Stimulated activated naive CD4-positive, alpha-beta T cell treated with Interleukin-2 at 50 U/mL for 16 hours (primary cell): ENCODE measurements at places on chromosomes 2 and 18.

- no peak for DNase-seq
Measured at GRCh38 chr2:227713291-227713690, 4.5 kb downstream of the SLC19A3 start.

- no peak for DNase-seq
Measured at GRCh38 chr2:151315381-151315903, 26.0 kb upstream of the NMI start.

DNA sequence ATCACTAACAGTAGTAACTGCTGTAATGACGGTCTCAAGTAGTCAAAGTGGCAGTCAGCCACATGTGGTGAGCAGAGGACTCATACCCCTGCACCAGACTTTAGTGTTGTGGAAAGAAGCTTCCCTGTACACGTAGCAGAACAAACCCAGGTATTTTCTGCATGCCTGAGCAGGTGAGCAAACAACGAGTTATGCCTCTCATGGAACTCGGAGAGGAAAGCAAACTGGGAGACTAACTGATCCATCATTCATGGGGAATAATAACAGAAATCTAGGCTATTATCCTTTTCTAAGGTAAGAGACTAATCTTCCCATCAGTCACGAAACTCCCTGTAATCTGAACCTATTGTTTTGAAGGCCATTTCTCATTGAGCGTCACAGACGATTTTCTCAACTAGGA is 1495.2 kb upstream of the NXPH2 start:
- DNase-seq: no peak

- DNase-seq: no peak
Measured at GRCh38 chr18:74622072-74622471, 24.4 kb downstream of the ZNF407 start.

DNA sequence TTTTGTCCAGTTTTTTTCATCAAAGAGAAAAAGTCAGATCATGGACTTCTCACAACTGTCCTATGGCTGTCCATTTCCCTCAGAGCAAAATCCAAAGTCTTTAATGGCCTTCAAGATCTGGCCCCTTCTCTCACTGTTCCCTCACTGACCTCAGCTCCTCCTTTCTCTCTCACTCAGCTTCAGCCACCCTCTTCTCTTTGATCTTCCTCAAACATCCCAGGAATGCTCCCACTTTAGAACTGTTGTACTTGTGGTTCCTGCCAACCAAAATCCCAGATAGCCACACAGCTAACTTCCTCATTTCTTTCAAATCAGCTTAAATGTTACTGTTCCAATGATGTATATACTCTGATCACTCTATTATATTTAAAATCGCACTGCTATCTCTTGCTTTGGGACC is 82.9 kb downstream of the NUP35 start:
- no peak for DNase-seq

GRCh38 chr18:43303376-43303775 is 26.1 kb upstream of the SYT4 start:
- DNase-seq: no peak

DNA sequence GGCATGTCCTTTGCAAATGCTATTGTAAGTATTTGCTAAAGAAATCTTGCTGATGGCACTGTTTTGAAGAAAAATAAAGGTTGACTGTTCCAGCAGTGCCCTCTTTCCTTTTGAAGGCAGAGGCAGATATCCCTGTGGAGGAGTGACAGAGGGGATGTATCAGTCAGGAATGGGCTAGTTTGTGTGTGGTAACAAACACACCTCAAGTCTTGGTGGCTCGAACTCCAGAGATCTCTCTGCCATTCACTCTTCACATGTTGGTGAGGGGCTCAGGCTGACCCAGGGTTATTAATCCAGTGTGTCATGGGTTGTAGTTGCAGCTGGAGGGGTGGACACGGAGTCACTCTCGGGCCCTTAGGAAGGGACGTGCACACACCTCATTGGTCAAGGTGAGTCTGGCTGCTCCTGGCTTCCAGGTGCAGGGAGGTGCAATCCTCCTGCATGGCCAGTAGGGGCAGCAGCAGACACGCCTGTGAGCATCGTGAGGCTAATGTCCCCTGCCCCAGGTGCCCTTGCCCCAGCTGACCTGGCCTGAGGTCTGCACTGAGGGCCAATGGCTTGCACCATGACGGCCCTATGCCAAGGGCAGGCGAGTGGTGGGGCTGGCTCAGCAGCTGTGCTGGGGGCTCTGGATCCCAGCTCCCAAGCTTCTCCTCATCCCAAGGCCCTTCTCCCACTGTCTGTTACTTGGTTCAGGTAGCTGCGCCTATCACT is 146.5 kb downstream of the ASB1 start:
- no peak for DNase-seq

- peak; percentile 18 for DNase-seq
Measured at GRCh38 chr2:68594674-68595492, 48.5 kb upstream of the PROKR1 start.

DNA sequence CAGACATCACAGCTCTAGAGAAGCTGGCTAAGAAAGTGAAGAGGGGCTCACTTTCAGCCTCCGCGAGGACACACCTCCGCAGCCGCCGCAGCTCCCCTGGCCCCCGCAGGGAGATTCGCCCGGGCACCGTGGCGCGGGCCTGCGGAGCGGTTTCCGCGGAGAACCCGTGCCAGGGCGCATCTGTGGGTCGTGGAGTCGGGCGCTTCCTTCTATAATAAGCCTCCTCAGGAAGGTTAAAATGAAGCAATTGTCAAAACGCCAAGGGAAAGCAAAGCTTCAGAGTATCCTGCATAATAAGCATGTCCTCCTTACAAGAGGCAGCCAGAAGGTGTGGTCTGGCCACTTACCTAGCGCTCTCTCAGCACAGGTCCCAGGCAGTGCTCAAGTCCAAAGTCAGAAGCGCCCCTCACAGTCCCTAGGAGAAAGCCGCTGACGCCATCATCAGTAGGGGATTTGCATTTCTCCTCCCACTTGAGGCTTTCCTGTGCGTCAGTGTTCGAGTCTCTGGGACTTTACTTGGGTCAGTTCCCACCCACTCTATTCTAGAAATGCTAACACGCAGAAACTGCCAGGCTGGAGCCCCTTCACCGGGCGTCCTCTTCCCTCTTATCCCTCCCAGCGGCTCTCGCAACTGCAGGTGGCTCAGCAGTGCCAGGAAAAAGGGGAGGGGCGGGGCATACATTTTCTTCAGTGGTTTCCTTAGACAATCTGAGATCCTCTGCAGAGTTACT is at the start of gene STAT4:
Gene STAT4, minus strand, starts transcription at position 395 of the 731 bp plus-strand sequence. CDS start 2,791 bp downstream, outside the sequence.
- peak; percentile 87 for DNase-seq
